ENCODE measurements at places on chromosomes 3 and 15.

DNA sequence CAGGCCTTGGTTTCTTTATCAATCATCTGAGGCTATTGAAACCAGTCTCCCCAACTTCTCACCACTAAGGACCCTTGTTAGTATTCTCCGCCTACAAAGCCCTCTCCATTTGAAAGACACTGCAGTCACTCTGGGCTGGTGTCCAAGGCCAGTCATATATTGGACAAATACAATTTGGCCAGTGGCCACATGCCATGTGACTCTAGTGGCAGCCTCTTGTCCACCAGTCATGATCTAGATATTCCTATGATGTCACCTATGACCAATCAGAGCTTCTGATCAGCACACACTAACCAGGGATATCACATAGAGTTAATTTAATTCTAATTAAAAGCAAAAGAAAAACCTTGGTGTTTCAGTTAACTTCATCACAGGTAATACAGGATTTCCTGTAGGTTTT, 68.2 kb downstream of the RAB11A start:
- DNase-seq = no peak

DNA sequence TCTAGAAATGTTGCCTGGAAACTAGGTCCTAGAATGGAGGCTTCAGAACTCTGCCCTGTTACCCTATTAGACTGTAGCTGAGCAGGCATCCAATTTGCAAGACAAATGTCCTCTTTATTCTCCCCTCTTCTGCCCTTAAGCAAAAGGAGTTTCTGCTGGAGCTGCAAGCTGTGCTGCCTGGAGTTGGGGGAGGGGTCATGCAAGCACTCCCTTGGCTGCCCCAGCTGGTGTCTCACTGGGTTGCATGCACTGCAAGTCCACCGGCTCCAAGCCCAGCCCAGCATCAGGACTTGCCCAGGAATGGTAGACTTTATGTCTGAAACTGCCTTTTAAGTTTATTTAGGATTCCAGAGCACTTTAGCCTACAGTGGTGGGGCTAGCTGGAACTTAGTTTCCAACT, 15.7 kb upstream of the RBP2 start:
- DNase-seq = no peak

DNA sequence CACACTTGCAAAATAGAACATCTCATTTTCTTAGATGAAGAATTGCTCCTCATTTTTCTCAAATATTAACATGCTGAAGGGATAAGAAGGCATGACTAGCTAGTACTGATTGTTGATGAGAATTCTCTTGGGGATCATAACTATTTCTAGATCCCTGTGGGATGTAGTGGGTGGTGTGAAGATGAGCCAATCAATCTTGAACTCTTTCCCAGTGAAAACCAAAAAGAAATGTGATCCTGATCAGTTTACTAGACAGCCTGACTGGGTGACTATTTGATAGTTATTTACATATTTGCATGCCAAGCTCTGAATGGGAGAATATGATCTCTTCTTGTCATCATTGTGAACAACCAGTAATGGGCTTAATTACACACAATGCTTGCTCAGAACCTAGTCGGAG, 63.7 kb downstream of the ZIC1 start:
- DNase-seq = no peak

- no peak for DNase-seq
These were observed 376.3 kb downstream of the PDCD6IP start for GRCh38 chr3:34174740-34175139.

DNA sequence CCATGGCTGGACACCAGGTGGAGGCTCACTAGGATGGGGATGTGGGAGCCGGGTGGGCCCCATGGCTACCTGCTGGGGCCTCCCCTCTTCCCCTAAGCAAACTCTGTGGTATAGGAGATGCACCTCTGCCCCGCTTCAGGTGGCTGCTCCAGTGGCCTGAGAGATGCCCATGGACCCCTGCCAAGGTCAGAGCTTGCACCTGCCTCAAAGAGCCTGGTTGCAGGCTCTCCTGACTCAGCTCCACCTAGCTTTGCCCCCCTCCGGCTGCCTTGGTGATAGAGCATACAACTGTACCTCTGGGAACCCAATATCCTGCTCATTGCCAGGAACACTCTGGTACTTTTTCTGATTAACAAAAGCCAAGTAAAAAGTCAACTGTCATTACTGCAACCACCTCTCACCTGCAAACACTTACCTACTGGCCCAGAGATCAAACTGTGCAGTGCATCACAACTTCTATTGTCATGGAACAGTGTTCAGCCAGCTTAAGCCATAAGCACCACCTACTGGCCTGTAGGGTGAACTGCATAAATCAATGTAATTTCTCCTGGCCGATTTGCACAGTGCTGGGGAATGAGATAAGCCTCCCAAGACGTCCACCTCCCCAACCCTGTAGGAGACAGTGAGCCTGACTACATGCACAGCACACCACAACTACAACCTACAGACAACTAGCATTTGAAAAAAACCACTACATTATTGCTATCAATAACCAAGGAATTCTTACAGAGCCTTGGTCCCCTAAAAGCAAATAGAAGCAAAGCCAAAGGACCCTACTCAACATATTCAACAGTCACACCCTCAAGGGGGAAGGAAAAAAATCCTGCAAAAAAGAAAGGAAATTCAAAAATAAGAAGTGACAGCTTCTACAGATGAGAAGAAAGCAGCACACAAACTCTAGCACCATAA, 352.4 kb upstream of the ARHGEF26 start:
- peak; percentile 46 for DNase-seq

GRCh38 chr3:192920411-192920810, 2.8 kb upstream of the MB21D2 start:
- no peak for DNase-seq
